ENCODE measurements at places on chromosomes 5 and 9. TPM values are rescaled to one million over a fixed set of nuclear protein-coding genes. Genes with fewer than 3 reads are reported as not detected.

Gene NMUR2
- not detected for total RNA-seq

Gene ADGRV1
- not detected for total RNA-seq

Gene PAEP
- not detected for total RNA-seq

Gene CKMT2
- total RNA-seq = not detected

Gene TNPO1
- 75.9 TPM for total RNA-seq

Gene HACD4
- total RNA-seq = 13.3 TPM

DNA sequence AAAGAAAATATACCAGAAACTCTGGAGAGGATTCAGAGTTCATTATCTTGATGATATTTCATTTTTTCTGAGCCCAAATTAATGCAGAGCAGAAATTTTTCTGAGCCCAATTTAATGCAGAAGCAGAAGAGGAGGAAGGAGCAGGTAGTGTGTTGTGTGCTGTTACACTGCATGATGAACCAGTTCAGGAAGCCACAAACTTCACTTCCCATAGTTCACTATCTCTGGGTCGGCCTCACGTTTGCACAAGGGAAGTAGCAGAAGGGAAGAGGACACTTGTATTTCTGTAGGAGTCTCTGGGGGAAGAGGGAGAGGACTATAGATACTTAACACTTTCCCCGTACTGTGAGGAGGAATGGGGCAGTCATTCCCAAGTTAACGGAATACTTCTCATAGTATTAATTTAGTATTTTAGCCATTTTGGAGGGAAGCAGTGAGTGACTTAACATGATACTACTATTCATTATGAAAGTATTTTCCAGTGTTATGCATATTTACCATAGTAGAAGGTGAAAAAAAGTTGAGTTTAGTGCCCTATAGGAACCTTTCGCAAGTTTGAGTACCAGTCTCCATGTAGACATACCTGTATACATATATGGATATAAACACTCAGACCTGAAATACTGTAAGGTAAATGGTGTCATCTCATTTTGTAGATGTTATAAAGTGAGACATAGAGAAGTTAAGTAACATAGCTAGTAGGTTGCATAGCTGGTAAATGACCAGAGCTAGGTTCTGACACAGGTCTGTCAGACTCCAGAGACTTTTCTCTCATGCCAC is 30.0 kb downstream of the XPA start:
- H3K36me3 ChIP-seq = peaks cover 81% of the 10 kb centered on the region
- no peak overlapping the region for H3K4me3 ChIP-seq
- no peaks in the 10 kb centered on the region for H3K27me3 ChIP-seq
- H3K4me1 ChIP-seq = peaks cover 16% of the 10 kb centered on the region
- peak overlapping the region; percentile 82 for H3K27ac ChIP-seq
- no peak for DNase-seq

DNA sequence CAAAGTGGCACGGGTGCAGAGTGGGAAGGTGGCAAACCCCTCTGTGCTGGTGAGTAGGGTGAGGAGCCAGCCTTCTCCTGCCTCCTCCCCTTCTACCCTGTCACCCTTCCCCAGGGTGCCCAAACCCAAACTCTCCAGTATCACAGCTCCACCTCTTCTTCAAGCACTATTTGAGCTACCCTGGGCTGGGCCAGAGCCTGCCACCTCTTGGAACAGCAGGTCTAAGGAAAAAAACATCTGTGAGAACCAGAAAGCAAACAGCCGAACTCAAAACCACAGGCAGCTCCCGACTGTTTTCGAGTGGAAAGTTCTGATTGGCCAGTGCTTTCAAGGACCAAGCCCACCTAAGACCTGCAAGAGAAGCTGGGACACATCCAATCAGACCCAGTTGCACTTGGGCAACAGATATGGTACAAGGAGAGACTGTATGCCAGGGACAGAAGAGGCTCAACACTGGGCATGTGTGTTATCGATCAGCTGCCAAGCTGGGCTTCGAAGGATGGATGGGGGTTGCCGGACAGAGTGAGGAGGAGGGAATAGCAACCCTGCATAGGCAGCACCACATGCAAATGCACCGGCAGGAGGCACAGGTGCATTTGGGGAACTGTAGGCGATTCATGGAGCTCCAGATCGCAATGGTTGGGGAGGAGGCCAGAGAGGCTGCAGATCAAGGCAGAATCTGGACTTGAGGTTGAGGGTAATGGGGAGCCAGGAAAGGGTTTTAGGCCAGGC is 19.7 kb downstream of the ACSL6 start:
- no peak overlapping the region for H3K27ac ChIP-seq
- no peaks in the 10 kb centered on the region for H3K27me3 ChIP-seq
- H3K36me3 ChIP-seq = no peaks in the 10 kb centered on the region
- H3K4me3 ChIP-seq = no peak overlapping the region
- no peak for DNase-seq

DNA sequence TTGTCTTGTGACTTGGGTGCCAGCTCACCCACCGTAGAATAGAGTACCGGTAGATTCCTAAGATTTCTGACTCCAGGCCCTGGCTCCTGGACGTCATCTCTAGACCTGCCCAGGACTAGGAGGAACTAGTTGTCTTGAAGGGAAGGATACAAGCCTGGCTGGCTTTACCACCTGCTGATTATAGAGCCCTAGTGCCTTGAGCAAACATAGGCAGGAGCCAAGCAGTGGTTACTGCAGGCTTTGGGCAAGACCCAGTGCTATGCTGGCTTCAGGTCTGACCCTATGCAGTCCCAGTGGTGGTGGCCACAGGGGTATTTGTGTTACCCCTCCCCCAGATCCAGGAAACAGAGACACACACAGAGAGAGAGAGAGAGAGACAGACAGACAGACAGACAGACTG is 606.2 kb downstream of the PDE4D start:
- H3K27ac ChIP-seq = no peak overlapping the region
- no peaks in the 10 kb centered on the region for H3K36me3 ChIP-seq
- no peaks in the 10 kb centered on the region for H3K4me1 ChIP-seq
- H3K4me3 ChIP-seq = no peak overlapping the region

DNA sequence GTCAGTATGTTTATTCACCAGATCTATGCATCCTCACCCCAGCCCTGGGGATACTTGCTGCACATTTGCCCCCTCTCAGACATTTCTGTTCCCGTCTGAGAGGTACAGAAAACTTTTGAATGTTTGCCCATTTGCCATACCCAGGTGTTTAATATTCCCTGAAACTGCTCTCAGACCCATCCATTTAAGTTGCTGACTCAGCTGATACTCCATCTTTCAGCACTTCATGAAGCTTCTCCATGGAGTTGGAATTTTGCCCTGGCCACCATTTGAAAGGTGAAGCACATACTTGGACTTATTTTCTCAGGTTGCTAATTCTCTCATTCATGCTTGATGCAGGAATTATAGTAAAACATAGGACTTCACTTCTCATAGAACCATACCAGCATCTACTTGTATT is 203.9 kb upstream of the OR13F1 start:
- H3K27ac ChIP-seq = no peak overlapping the region
- no peak for DNase-seq
- H3K36me3 ChIP-seq = no peaks in the 10 kb centered on the region
- H3K27me3 ChIP-seq = no peaks in the 10 kb centered on the region

GRCh38 chr5:172586125-172587060 is 54.7 kb upstream of the NEURL1B start:
- H3K27ac ChIP-seq = no peak overlapping the region
- DNase-seq = no peak
- no peaks in the 10 kb centered on the region for H3K4me1 ChIP-seq
- no peaks in the 10 kb centered on the region for H3K36me3 ChIP-seq

GRCh38 chr5:16784088-16784487 is 152.0 kb downstream of the MYO10 start:
- H3K27me3 ChIP-seq = no peaks in the 10 kb centered on the region
- H3K36me3 ChIP-seq = no peaks in the 10 kb centered on the region
- no peaks in the 10 kb centered on the region for H3K4me1 ChIP-seq

GRCh38 chr9:95611354-95611753 is 94.6 kb upstream of the PTCH1 start:
- no peaks in the 10 kb centered on the region for H3K36me3 ChIP-seq
- DNase-seq = no peak
- no peak overlapping the region for H3K27ac ChIP-seq
- H3K27me3 ChIP-seq = peaks cover 10% of the 10 kb centered on the region
- no peak overlapping the region for H3K4me3 ChIP-seq

GRCh38 chr5:177430140-177430951 is 3.9 kb downstream of the GRK6 start:
- peak overlapping the region; percentile 97 for H3K4me3 ChIP-seq
- DNase-seq = no peak
- peaks cover 73% of the 10 kb centered on the region for H3K4me1 ChIP-seq
- H3K27ac ChIP-seq = peak overlapping the region; percentile 93
- H3K27me3 ChIP-seq = no peaks in the 10 kb centered on the region

DNA sequence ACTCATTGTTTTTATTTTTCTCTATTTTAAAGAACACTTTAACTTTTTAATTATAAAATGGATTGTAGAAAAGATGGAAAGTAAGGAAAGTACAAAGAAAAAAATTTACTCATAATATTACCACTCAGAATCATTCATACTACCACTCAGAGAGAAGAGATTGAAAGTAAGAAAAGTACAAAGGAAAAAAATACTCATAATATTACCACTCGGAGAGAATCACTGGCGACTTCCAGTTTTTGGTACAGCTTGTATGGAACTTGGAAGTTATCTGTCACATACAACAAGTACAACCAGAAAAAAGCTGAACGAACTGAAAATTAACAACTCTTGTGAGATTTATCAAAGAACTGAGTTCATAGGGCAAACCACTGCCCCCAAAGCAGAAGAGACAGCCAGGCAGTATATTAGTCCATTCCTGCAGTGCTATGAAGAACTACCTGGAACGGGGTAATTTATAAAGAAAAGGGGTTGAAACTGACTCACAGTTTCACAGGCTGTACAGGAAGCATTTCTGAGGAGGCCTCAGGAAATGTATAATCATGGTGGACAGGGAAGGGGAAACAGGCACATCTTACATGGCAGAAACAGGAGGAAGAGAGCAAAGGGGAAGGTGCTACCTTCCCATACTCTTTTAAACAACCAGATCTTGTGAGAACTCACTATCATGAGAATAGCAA is 183.9 kb downstream of the SMARCA2 start:
- DNase-seq = no peak
- no peak overlapping the region for H3K4me3 ChIP-seq
- no peak overlapping the region for H3K27ac ChIP-seq
- H3K27me3 ChIP-seq = no peaks in the 10 kb centered on the region
- peaks cover 69% of the 10 kb centered on the region for H3K36me3 ChIP-seq

- H3K4me3 ChIP-seq = no peak overlapping the region
- peaks cover 9% of the 10 kb centered on the region for H3K4me1 ChIP-seq
- no peaks in the 10 kb centered on the region for H3K36me3 ChIP-seq
- H3K27ac ChIP-seq = no peak overlapping the region
- H3K27me3 ChIP-seq = no peaks in the 10 kb centered on the region
These were observed 36.9 kb downstream of the SPRY4 start for GRCh38 chr5:142287973-142288313.

GRCh38 chr5:58854441-58854840 is 271.6 kb downstream of the RAB3C start:
- no peak overlapping the region for H3K27ac ChIP-seq
- no peaks in the 10 kb centered on the region for H3K36me3 ChIP-seq
- H3K4me1 ChIP-seq = no peaks in the 10 kb centered on the region
- DNase-seq = no peak
- H3K27me3 ChIP-seq = peaks cover 18% of the 10 kb centered on the region
